Activated CD4-positive, alpha-beta T cell treated with anti-CD3 and anti-CD28 coated beads, Interleukin-2, amount 10 ng/mL, durations not matched to agents 24 days and 14 days (primary cell): ENCODE measurements at places on chromosomes 1 and 21. TPM values are rescaled to one million over a fixed set of nuclear protein-coding genes. Genes with fewer than 3 reads are reported as not detected.
A peak's percentile ranks its signal among the peaks of the same experiment; 100 is the strongest.

Gene FMO5
- 0.12 TPM in 1 of 2 replicates, not detected in the other for total RNA-seq

Gene TLR5
- 0.09 TPM in 1 of 2 replicates, not detected in the other for total RNA-seq

Gene SPRR5
- total RNA-seq = not detected in 2 replicates

Gene CELSR2
- total RNA-seq = 3.8 and 4.1 TPM in 2 replicates

Gene TMEM81
- total RNA-seq = 3.6 and 3.7 TPM in 2 replicates

DNA sequence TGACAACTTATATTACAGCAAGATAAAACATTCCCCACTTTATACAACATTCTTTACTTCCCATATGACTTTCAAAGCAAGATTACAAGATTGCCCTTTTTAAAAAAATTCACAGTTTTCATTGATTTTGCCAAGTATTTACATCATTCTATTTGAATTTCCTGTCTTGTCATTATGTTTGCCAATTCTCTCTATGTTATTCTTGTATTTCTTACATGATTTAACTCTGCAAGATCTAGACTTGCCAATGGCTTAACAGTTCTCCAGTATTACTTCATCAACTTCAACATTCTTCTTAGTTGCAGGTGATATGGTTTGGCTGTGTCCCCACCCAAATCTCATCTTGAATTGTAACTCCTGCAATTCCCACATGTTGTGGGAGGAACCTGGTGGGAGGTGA is 31.6 kb downstream of the FMO4 start:
- H3K36me3 ChIP-seq = no peaks in the 10 kb centered on the region
- no peaks in the 10 kb centered on the region for H3K27me3 ChIP-seq
- no peak for DNase-seq
- H3K4me1 ChIP-seq = no peaks in the 10 kb centered on the region
- H3K4me3 ChIP-seq = no peak overlapping the region

GRCh38 chr21:32189688-32190483 is 89.0 kb downstream of the MIS18A start:
- H3K4me3 ChIP-seq = no peak overlapping the region
- no peak overlapping the region for H3K27ac ChIP-seq
- H3K4me1 ChIP-seq = no peaks in the 10 kb centered on the region
- no peak for DNase-seq
- H3K27me3 ChIP-seq = no peaks in the 10 kb centered on the region

DNA sequence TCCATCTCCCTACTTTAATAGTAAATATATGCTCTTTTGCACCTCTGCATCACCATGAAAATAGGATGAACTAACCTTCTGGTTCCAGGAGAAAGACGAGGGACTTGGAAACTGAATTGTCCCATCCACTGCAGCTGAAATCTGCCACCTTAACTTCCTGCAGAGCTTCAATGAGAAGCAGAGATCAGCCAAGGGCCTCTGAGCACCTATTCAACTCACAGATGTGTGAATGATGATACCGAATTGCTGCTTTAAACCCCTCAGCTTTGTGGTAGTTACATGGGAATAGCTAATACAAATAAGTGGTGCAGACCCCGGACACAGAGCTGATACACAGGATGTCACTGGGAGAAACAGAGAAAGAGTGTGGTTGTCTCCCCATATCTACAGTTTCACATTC is 616.8 kb downstream of the NCAM2 start:
- H3K27me3 ChIP-seq = no peaks in the 10 kb centered on the region
- no peak for DNase-seq
- no peak overlapping the region for H3K27ac ChIP-seq

DNA sequence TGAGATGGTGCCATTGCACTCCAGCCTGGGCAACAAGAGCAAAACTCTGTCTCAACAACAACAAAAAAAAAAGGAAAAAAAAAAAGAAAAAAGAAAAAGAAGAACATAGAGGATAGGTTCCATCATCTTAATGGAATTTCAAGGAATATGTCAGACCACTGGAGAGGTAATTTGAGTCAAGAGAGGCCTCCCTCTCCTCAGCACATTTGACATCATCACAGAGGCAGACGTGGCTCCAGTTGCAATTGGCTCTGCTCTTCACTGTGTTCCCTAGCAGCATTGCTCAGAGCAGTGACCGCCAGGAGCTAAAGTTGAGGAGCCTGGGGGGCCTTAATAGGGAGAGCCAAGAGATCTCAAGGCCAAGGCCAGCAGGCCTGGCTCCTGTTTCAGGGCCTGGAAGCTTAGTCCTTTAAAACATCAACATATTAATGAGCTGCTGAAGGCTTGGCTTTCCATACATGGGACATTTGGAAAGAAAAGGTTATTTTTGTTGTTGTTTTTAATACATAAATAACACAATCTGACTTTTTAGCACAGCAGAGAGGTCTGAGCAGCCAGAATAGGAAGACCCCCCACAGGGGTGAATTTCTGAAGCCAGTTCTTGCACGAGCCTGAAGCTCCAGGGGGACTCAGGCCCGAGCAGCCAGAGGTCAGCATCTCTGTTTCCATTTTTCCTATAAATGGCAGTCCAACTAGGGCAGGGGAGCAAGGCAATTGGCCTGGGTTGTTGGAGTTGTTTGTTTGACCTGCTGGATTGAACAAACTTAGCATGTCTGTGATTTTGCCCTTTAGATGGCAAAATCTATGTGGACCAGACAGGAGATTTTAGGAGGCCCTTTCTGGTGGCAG is 118.3 kb upstream of the FGGY start:
- H3K4me3 ChIP-seq = no peak overlapping the region
- no peaks in the 10 kb centered on the region for H3K27me3 ChIP-seq
- DNase-seq = no peak
- H3K4me1 ChIP-seq = no peaks in the 10 kb centered on the region
- no peak overlapping the region for H3K27ac ChIP-seq
- H3K36me3 ChIP-seq = no peaks in the 10 kb centered on the region

- H3K36me3 ChIP-seq = no peaks in the 10 kb centered on the region
- no peak overlapping the region for H3K27ac ChIP-seq
- no peak overlapping the region for H3K4me3 ChIP-seq
- peaks cover 22% of the 10 kb centered on the region for H3K27me3 ChIP-seq
- DNase-seq = no peak
Observed at GRCh38 chr1:66642992-66643391, 109.0 kb downstream of the SGIP1 start.

GRCh38 chr1:236257216-236257615 is 24.5 kb downstream of the ERO1B start:
- DNase-seq = no peak
- no peaks in the 10 kb centered on the region for H3K27me3 ChIP-seq
- H3K4me1 ChIP-seq = peaks cover 3% of the 10 kb centered on the region
- H3K36me3 ChIP-seq = peaks cover 21% of the 10 kb centered on the region

DNA sequence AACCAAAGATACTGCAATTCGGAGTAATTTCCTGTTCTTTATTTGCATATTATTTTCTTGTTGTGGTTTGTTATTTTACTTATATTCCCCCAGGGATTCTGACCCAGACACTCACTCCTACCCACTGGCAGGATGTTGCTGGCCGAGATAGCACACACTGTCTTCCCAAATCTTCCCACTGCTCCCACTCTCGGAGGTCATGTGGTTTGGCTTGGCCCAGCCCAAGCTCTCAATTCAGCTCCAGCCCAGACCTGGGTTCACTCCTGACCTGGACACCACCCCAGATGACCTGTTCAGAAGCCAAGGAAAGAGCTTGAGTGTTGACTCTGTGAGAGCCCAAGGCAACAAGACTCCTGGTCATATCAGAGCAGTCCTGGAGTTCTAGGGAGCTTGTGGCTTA is 1.2 kb upstream of the FAM43B start:
- DNase-seq = no peak
- H3K4me3 ChIP-seq = no peak overlapping the region
- H3K4me1 ChIP-seq = peaks cover 1% of the 10 kb centered on the region
- H3K27ac ChIP-seq = no peak overlapping the region

DNA sequence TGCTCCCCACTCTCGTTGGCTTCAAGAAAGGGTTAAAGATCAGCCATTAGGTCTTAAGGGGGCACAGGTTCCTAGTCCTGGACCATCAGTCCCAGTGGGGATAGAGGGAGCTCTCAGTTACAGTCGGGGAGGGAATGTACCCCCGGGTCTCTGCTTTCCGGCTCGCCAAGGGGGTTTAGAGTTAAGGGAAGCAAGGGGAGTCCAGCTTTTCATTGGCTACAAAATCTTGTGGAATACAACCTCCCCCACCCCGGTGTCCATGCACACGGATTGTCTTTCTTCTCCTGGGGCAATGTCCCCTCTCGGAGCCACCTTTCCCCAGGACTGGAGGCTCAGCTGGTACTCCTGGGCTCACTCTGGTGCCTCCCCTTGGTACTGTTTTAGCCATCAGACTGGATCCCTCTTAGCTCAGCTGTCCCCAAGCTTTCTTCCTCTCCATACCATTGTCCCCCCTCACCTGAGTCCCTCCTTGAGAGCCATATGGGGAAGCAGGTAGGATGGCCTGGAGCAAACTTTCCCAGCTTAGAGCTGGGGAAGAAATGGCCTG is at the start of gene A3GALT2:
Gene A3GALT2 (minus strand): TSS at position 480 of the 547 bp plus-strand sequence. CDS start 0 bp downstream, at position 480.
- no peak for DNase-seq
- peaks cover 14% of the 10 kb centered on the region for H3K36me3 ChIP-seq

DNA sequence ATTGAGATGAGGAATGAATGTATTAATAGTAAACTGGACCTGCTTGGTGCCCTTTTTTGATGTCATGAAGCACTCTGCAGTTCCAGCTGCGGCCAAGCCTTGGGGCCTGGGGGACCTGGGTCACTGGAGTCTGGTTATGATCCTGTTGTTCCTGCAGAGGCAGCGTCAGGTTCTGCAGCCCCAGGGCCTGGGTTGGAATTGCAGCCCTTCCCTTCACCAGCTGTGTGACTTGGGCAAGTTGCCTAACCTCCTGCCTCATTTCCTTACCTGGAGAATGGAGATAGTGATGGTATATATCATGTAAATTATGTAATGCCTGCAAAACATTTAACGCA is 9.1 kb upstream of the ATP5PO start:
- peaks cover 4% of the 10 kb centered on the region for H3K36me3 ChIP-seq
- H3K27ac ChIP-seq = no peak overlapping the region
- H3K4me3 ChIP-seq = no peak overlapping the region
- no peaks in the 10 kb centered on the region for H3K27me3 ChIP-seq
- DNase-seq = peak; percentile 64
- H3K4me1 ChIP-seq = peaks cover 13% of the 10 kb centered on the region

DNA sequence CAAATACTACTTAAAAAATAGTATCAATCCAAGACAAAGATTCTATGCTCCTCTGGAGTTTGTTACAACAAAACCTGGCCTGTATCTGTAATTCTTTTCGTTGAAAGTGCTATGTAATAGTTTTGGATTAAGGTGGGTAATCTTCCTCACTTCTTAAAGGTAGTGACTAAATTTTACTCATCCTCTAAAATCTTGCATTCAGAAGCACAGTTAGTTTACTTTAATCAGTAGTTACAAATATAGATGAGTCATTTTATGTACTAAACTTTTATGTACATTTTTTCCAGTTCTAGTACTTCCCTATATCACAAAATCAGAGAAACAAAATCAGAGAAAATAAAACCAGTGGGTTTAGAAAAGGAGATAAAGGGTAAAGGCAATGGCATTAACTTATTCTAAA is 51.3 kb downstream of the ZNHIT6 start:
- H3K4me3 ChIP-seq = no peak overlapping the region
- H3K27me3 ChIP-seq = no peaks in the 10 kb centered on the region
- no peak for DNase-seq
- H3K27ac ChIP-seq = no peak overlapping the region
- H3K36me3 ChIP-seq = peaks cover 30% of the 10 kb centered on the region

GRCh38 chr1:211606914-211607753 is 28.2 kb upstream of the SLC30A1 start:
- peak overlapping the region; percentile 88 for H3K27ac ChIP-seq
- peak; percentile 75 for DNase-seq
- H3K4me3 ChIP-seq = peak overlapping the region; percentile 77
- no peaks in the 10 kb centered on the region for H3K27me3 ChIP-seq
- peaks cover 20% of the 10 kb centered on the region for H3K4me1 ChIP-seq

- no peak overlapping the region for H3K27ac ChIP-seq
- no peak for DNase-seq
- H3K36me3 ChIP-seq = peaks cover 65% of the 10 kb centered on the region
Observed at GRCh38 chr1:161172349-161172748, 5.0 kb downstream of the B4GALT3 start.
